ENCODE measurements at places on chromosomes 6 and 20.
A peak's percentile ranks its signal among the peaks of the same experiment; 100 is the strongest.

DNA sequence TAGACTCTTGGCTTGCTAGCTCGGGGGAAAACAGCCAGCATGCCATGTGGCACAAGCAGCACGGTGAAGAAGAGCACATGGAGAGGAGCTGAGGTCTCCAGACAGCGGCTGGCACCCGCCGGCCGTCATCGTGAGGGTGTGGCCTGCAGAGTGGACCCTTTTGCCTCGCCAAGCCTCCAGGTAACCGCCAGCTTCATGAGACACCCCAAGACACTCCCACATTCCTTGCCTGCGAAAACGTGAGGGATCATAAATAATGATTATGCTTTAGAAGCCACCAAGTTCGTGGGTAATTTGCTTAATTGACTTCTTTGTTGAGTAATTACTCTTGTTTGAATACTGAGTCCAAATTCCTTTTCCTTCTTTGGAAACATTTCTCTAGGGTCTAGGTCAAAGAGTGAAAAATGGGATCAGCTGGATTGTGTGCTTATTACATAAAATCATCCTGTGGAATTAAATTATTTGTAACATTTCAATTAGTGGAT, 23.2 kb downstream of the FAM50B start:
- DNase-seq = no peak

DNA sequence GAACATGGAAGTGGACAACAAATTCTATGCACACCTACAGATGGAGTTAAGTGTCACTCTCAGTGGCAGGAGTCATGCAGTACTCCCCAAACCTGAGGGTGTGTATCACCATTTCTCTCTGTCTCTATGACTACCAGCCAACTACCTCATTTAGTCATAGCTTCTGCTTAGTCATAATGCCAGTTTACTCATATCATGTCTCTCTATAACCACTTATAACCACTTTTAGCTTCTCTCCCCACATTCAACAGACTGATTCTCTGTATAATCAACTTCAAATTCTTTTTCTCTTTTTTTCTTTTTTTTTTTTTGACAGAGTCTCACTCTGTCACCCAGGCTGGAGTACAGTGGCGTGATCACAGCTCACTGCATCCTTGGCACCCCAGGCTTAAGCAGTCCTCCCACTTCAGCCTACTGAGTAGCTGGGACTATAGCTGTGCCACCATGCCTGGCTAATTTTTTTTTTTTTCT, 13.8 kb upstream of the GTF3C6 start:
- peak; percentile 58 for DNase-seq

GRCh38 chr20:40687384-40688128, 1.5 kb downstream of the MAFB start:
- peak; percentile 15 for DNase-seq

DNA sequence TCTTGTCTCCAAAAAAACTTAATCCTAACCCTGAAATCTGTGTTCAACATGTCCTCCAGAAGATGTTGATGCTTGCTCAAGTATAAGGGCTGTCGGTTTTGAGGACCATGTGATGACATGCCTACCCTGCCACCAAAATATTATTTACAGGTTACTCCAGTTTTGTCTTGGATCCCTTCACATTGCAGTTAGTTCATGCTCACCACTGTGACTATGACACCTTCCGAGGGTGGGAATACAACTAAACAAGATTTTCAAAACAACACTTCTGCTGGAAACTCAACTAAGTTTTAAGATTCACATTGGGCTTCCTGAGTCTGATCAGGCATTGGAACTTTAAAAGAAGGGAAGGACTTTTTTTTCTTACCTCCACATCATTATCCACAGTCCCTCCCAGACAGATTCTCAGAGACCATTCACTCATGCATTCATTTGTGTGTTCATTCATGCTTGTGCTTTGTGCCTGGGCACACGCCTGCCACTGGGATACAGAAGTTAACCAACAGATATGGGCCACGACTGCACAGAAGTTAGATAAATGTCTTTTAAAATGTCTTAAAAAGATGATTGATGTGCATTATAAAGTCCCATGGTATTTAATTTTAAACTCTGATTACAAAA, 118.7 kb upstream of the GJE1 start:
- DNase-seq = no peak

DNA sequence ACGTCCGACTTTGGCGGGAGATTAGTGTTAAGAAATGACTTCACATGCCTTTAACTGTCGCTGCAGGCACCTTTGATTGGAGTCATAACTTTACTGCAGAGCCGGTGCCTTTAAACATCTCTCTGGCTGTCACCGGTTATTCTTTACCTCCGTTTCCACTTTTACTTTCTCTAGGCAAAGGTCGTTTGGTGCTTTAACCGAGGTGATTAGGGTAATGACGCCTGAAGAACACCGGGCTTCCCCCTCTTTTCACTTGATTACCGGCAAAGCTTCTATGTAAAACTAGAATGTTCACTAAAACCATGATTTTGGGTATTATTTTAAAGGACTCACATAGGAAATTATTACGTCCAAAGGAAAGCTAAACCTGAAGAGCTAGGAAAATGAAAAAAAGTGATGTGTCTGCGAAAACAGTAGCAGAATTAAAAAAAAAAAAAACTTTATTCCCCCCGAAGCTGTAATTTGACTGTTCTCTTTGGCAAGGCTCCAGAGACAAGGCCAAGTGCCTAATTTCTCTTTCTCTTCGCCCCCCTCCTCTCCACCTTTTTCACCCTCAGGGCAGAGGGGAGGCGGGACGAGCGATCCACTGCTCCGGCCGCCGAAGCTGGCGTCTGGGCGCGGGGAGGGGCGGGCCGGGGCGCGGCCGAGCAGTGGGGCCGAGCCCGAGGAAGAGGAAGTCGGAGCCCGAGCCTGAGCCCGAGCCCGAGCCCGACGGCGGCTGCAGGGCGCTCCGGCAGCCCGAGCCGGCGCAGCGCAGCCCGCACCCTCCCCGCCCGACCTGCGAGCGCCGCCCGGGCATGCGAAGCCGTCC, at the start of gene PLEKHG1:
PLEKHG1 (plus strand) TSS at position 687 of the 811 bp plus-strand sequence. CDS start 133,797 bp downstream, outside the sequence.
- peak; percentile 71 for DNase-seq

DNA sequence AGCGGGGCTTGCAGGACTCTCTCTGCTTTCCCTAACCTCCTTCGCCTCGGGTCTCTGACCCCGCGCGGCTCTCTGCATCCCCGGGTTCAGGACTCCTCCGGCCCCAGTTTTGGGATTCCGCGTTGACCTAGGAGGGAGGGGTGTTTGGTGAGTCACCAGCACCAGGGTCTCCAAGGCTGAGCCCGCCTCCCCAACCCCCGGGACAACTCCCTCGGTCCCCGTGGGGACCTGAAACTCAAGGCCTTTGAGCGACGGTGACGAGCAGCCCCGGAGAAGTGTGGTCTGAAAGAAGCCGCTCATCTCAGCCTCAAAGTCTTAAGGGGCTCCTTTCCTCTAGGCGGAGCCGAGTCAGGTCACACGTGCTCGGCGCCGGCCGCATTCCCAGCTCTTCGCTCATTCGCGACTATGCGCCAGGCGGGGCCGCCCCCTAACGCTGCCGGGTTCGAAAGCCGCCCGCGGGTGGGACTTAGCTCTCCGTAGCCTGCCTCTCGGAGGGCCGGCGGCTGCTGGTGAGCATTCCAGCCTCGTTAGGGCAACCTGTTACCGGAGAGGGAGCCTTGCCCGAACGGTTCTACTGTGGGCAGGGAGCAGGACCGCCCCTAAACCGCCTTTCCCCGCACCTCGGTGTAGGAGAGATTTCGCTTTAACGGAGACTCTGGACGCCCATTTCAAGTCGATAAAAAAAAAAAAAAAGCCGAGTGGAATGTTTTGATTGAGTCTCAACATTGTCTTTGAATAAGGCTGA, 3.0 kb upstream of the PRDM13 start:
- peak; percentile 50 for DNase-seq

- no peak for DNase-seq
These were observed 231.1 kb downstream of the HDGFL1 start for GRCh38 chr6:22800451-22800850.

DNA sequence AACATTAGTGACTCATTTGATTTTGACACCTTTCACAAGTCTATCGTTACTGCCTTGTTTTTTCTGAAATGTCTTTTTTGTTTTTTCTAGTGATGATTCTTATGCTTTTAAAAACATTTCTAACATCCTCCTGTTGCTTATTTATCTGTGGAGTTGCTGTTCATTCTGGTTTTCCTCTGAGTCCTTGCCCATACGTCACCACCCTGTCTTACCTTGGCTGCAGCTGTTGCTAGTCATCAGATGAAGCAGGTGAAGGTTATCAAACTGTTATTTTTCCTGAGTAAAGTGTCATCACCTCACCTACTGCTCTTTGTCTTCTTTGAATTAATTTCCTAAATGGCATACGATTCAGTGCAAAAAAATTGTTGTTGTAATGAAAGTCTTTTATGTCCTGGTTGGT, 376.6 kb downstream of the GRIK2 start:
- DNase-seq = no peak

- no peak for DNase-seq
These were observed 780.0 kb downstream of the BCKDHB start for GRCh38 chr6:80886475-80886874.

DNA sequence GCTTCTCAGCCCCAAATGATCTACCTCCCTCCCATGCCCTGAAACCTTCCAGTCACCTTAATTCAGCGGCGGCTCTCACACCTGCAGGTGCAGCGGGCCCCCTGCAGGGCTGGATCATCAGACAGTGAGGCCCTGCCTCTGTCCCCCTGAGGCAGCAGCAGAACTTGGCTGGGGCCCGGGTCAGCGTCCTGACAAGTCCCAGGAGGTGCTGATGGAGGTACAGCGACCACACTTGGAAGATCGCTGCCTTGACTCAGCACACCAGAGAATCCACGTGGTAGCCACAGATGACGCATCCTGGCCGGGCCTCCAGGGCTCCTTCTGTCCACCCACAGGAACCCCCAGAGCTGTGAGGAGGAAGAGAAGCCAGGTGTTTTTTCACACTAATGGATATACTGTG, 116.4 kb upstream of the THBS2 start:
- DNase-seq = peak; percentile 4

GRCh38 chr6:99032396-99032795, 84.7 kb upstream of the FBXL4 start:
- no peak for DNase-seq

DNA sequence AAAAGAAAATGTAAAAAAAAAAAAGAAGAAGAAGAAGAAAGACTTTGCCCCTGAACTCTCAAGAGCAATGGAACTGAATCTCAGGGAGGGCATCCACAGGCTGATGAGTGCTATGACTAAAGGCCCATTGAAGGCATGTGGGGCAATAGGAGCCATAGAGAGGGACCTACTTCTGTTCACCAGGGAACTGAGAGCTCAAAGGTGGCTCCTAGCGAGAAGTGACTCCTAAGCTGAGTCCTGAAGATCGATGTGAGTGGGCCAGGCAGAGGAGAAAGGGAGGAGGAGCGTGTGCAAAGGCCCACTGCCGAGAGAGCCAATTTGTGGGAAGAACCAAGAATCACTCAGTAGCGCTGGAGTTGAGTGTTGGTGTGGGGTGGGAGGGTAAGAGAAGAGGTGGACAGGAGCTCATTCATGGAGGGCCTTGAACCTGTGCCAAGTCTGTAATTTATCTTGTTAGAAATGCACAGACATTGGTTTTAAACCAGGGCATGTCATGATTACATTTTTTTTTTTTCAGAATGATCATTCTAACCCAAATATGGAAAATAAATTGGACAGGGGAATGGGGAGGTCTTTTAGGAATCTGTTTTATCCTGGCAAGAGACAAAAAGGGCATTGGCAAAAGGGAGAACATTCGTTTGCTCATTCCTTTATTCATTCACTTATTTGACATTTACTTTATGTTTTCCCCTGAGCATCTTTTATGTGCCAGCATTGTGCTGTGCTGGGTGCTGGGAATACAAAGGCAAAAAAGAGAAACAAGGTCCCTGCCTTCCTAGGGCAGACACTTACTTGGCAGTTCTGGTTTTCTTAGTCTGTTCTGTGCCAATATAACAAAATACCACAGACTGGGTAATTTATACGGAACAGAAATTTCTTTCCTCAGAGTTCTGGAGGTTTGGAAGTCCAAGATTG, 67.4 kb upstream of the DSP start:
- no peak for DNase-seq

DNA sequence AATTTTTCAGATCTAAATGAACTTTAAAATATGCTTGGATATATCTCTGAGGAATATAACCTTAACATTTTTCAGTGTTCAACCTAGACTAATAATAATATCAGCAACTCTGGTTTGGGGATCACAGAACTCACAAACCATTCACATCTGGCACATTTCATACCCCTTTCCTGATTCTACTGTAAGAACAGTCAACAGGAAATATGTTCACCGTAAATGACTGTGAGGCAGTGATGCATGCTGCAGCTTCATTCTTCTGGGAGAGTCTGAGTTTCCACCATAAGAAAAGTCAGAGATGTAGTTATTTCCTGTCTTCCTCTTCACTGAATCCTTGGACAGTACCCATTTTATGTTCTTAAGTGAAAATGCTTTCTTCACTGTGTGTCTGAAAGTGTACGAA, 134.2 kb upstream of the IFNGR1 start:
- no peak for DNase-seq
